B cell (primary cell): ENCODE measurements at places on chromosomes 5 and 9. TPM values are rescaled to one million over a fixed set of nuclear protein-coding genes. Genes with fewer than 3 reads are reported as not detected.

Gene SLC6A19
- total RNA-seq = not detected in 2 replicates

Gene MOB3B
- 7.3 and 7.6 TPM in 2 replicates for total RNA-seq

Gene CER1
- not detected in 2 replicates for total RNA-seq

Gene RNF180
- not detected in 2 replicates for total RNA-seq

Gene MYOZ3
- not detected in 2 replicates for total RNA-seq

Gene IFNA14
- total RNA-seq = not detected in 2 replicates

Gene CCNJL
- 0.36 and 0.67 TPM in 2 replicates for total RNA-seq

Gene SLC4A9
- not detected in 2 replicates for total RNA-seq

Gene NRARP
- total RNA-seq = 11.4 and 11.5 TPM in 2 replicates

Gene GLRA1
- total RNA-seq = not detected in 2 replicates

Gene ST8SIA4
- 42.6 and 49.3 TPM in 2 replicates for total RNA-seq

Gene GLDC
- total RNA-seq = 0.71 and 1.1 TPM in 2 replicates

Gene HEMGN
- total RNA-seq = not detected in 2 replicates

Gene LRRC19
- total RNA-seq = not detected in 2 replicates

Gene CDC20B
- total RNA-seq = not detected in 2 replicates

Gene CLINT1
- 62.7 and 69.7 TPM in 2 replicates for total RNA-seq

Gene LTC4S
- 3.7 and 3.8 TPM in 2 replicates for total RNA-seq

Gene BTNL8
- not detected in 2 replicates for total RNA-seq

Gene GGTA1
- total RNA-seq = not detected in 2 replicates
